ENCODE measurements at places on chromosomes 13 and 19. TPM values are rescaled to one million over a fixed set of nuclear protein-coding genes. Genes with fewer than 3 reads are reported as not detected.

DNA sequence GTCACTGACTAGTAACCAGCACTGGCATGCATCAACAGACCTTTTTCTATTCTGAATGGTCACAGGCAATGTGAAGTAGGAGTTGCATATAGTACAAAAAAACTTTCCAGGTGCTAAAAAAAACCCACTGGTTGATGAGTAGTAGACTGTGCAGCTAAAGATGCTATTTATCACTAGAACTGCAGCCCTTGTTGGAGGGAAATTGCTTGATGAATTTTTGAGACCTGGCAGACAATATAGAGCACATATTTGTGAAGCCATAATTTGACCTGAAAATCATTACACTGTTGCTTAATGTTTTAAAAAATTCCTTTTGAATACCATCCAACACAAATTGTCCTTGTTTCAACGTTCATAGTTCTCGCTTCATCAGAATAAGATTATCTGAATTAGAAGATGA is 441.0 kb downstream of the KLF12 start:
- no peak for DNase-seq

- no peak for DNase-seq
These were observed 5.8 kb upstream of the ONECUT3 start for GRCh38 chr19:1747285-1748114.

GRCh38 chr13:99214731-99215130 is 14.1 kb downstream of the UBAC2 start:
- DNase-seq = no peak

GRCh38 chr13:44765001-44765471 is 188.9 kb upstream of the TSC22D1 start:
- DNase-seq = no peak

The OR7G1 gene
- not detected for total RNA-seq

DNA sequence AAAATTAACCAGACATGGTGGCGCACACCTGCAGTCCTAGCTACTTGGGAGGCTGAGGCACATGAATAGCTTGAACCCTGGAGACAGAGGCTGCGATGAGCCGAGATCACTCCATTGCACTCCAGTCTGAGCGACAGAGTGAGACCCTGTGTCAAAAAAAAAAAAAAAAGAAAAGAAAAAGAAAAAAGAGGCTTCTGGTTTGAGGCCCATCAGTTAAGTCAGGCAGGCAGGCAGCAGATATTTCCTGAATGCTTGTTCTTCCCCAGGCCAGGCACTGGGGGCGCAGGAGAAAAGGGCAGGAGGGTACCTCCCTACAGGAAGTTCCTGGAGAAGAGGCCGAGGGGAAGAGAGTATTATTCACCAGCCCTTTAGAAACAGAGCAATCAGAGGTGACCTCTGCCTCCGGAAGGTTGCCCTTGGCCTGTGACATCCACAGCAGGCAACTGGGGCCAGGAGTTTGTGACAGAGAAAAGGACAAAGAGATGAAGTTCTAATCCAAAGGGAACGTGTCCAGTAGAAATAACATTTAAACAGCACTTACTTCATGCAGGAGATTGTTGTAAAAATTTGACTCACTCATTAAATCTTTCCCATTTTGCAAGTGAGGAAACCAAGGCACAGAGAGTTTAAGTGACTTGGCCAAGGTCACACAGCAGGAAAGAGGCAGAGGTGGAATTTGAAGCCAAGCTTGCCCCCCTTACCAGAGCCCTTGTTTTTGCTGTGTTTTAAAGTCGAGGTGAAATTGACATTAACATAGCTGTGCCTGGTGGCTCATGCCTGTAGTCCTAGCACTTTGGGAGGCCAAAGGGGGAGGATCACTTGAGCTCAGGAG is 4.3 kb upstream of the RLN3 start:
- DNase-seq = no peak

GRCh38 chr13:95174517-95174916 is 126.7 kb downstream of the ABCC4 start:
- DNase-seq = no peak

The SHISA7 gene
- total RNA-seq = not detected

The ADGRE1 gene
- total RNA-seq = 16.1 TPM

The FAM124A gene
- total RNA-seq = 0.09 TPM

DNA sequence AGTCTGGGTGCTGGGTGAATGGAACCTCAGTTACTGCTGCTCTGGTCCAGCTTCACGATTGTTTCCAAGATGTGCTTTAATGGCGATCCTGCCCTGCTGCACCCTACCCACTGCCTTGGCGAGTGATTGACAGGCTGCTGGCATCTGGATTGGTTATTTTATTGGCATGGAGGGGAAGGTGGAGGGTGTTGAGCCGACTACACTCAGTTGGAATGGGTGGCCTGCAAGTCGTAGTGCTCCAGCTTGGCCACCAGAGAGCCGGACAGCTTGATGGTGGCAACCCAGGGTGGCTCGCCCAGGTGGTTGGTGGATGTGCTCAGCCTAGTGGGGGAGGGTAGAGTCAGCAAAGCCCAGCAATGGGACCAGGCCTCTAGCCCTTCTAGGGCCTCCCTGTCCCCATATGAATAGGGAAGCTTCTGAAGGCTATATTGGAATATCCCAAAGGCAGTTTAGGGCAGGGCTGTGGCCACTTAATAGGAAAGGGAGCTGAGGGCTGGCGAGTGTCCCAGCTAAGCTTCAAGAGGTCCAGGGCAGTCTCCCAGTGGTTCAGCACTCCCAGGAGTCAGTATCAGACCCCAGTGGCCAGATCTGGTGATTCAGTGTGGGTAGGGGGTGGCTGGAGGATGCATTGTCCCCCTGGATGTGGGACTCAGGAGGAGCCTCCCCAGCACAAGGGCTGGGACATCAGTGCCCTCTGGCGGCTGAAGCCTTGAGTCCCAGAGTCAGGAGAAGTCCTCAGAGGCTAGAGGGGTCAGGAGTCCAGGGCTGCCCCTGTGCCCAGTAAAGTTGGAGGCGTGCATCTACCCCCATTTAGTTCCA is 3.4 kb downstream of the GGN start:
- no peak for DNase-seq

- no peak for DNase-seq
These were observed 8.3 kb downstream of the LCP1 start for GRCh38 chr13:46173656-46174055.

The MYPOP gene
- 8.3 TPM for total RNA-seq

The SLC10A2 gene
- total RNA-seq = not detected

DNA sequence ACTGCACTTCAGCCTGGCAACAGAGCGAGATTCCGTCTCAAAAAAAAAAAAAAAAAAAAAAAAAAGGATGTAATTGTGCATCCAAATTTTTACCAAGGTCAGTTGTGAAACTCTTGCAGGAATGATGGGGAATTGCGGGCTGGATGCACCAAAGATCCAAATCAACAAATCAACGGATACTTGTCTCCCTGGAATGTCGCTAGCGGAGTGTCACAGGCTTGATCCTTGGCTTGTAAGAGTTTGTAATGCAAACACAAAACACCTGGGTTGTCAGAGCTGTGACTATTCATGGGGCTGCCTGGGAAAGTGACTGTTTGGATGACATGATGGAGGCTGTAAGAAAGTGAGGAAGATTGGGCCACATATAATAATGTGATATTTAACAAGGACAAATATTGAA is 4.2 kb downstream of the KANK3 start:
- DNase-seq = no peak

The ZNF675 gene
- total RNA-seq = 21.1 TPM

GRCh38 chr19:18854982-18855381 is 23.2 kb downstream of the UPF1 start:
- DNase-seq = no peak

DNA sequence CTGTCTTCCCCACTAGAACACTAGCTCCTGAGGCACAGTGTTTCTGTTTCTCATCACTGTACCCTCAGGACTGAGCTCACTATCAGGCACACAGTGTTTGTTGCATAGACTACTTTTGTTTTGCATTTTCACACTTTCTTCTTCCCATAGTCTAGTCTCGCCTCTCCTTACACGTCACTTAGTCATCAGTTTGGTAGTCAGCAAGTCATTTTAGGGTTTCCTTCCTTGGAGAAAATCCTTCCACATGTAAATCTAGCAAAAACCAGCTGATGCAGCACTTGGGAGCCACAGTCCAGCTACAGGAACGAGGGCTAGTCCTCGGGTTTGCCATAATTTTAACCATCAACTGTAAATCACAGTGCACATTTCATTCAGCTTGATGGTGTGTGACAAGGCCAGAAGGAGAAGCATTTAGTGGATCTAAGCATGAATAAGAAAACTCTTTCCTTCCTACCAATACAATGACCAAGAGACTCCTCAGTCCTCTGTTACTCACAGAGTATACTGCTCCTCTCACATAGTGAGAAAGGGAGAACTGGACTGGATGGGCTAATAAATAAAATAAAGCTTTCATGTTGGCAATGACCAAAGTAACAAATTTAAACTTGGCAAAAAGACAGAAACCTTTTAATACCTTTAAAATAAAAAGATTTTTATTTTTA is 221.0 kb downstream of the KLF12 start:
- DNase-seq = no peak

DNA sequence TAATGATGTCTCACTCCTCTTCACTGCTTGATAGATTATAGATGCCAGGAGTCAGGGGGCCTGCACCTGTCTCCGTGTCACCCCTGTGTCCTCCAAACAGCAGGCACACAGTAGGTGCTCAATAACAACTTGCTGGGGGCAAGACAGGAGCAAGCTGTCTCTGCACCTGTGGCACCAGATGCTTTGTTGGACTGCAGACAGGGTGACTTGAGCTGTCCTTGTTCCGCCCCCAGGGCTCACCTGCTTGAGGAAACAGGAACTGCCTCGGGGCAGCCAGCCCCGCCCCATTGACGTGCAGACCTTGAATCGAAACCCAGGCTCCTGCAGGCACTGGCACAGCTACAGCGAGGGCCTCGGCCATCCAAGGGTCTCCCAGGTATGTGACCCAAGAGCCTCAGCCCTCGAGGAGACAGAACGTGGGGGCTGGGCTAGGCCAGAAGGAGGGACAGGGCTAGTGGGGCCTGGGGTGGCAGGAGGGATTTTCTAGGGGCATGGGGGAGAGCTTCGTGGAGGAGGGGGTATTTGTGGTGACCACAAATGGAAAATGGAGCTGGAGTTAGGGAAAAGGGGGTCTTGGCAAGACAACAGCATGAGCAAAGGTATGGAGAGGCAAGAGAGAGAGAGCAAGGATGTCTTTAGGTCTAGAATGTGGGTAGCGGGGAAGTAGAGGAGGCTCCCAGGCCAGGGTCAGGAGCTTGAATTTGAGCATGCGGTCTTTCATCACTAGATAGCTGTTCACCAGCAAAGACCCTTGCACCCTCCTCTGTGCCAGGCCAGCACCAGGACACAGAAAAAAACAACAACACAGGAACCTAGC is at the start of gene HSH2D:
Gene HSH2D, plus strand, starts transcription at position 287 of the 817 bp plus-strand sequence. CDS start 5,066 bp downstream, outside the sequence.
- DNase-seq = peak; percentile 77

GRCh38 chr13:94617389-94618000 is 15.8 kb downstream of the GPR180 start:
- no peak for DNase-seq

The S1PR2 gene
- 7.7 TPM for total RNA-seq

DNA sequence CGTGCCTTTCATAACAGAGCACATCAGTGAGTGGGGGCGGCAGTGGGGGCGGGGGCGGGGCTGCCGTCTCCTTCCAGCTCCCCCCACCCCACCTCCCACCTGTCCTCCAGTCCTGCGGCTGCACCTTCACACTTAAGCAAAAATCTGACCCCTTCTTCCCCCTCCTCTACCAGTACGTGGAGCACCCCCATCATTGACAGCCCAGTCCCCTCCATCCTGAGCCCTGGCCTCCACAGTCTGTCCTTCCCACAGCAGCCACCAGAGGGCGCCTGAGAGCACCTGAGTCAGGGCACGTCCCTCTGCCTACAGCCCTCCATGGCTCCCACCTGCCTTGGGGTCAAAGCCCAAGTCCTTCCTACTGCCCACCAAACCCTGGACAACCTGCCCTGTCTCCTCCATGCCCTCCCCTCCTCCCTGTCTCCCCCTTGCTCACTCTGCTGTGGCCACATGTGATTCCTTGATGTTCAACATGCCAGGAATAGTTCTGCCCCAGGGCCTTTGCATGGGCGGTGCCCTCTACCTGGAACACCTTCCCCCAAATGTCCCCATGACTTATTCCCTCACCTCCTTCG is 4.0 kb downstream of the EBI3 start:
- peak; percentile 91 for DNase-seq

The ATP8A2 gene
- total RNA-seq = 0.33 TPM

GRCh38 chr19:40811478-40812341 is 12.7 kb downstream of the EGLN2 start:
- no peak for DNase-seq

- DNase-seq = no peak
These were observed 29.1 kb downstream of the SIGLEC5 start for GRCh38 chr19:51600940-51601580.

The IGFL2 gene
- total RNA-seq = 1.0 TPM

The TMEM86B gene
- total RNA-seq = 7.7 TPM

- peak; percentile 64 for DNase-seq
These were observed 3.5 kb downstream of the FSTL3 start for GRCh38 chr19:679418-680286.

The OR10H1 gene
- not detected for total RNA-seq
